AG04449 (cell line): ENCODE measurements at places on chromosomes 11 and 22.

DNA sequence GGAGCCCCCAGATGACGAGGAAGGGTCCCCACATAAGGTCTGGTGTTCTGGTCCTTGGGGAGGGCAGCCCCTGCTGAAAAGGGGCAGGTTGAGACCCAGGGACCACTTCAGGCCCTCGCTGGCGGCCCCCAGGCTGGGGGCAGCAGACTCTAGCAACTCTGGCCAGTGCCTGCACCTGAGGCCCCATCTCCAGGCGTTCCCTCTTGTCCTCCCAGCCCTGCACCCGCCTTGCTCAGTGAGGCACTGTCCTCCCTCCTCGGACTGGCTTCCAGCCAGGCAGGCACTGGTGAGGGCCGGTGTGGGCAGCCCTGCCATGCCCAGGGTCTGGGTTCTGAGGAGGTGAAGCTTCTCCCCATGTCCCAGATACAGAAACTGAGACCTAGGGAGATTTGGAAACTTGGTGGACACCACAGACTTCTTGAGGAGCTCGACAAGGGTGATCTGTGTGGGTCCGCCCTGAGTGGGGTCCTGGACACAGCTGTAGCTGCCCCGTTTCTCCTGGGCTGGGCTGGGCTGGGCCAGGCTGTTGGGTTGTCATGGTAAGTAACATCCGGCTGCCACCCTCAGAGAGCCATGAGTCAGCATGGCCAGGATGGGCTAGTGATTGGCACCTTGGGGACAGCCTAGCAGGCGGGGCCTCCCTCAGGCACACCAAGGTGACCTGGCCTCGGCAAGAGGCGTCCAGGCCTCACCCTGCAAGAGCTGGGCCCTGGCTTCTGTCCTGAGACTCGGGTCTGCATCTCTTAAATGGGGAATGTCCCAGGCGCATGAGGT, 11.1 kb upstream of the PHLDA2 start:
- no peak for DNase-seq

DNA sequence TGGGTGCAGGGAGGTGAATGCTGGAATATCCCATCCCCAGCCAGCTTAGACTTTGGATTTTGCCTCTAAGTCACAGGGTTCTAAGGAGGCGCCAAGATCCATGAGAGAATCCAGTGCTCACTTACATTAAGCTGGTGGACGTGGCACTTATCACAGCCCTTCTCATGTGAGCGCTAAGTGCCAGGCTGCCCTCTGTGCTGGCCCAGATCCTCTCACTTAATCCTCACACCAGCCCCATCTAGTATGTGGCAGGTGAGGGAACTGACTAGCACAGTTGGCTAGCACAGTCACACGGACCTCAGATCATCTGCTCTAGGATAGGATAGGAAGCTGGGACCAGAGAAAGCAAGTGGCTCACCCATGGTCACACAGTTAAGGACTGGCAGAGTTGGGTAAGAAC, 3.6 kb downstream of the HMOX1 start:
- no peak for DNase-seq

- DNase-seq: no peak
Observed at GRCh38 chr11:130765406-130765805, 150.9 kb downstream of the SNX19 start.

- DNase-seq: no peak
Observed at GRCh38 chr22:49535527-49536125, 292.0 kb downstream of the BRD1 start.

- DNase-seq: no peak
Observed at GRCh38 chr11:91222830-91223229, 1000.0 kb upstream of the CHORDC1 start.

- peak; percentile 14 for DNase-seq
Observed at GRCh38 chr22:28674121-28674563, 5.5 kb downstream of the TTC28 start.

- no peak for DNase-seq
Observed at GRCh38 chr11:57458410-57459163, 1.7 kb upstream of the RTN4RL2 start.

DNA sequence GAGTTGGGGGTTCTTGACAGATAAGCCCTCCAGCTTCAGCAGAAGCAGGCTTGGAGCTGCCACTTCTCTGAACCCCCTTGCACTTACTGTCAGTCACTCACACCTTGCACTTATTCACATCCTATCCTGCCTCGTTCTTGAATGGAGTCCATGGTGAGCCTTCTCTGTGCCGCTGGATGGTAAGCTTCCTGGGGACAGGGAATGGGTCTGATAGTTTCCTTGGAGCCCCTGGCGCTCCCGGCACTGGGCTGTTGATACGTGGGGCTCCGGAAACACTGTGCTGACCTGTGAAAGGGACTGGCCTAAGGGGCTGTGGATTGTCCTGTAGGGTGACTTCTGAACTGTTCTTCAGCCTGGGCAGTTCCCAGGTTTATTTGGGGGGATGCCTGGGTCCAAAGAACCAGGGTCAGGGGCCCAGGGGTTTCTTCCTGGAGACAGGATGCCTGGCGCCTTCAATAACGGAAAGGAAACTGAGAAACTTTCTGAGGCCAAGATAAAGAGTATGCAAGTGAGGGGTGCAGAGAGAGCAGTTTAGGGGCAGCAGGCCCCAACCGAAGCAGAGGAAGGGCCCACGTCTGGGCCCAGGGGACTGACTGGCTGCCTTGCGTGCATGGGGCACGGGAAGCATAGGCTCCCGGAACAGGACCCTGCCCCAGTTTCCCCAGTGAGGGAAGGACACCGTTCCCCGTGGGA, 709 bp upstream of the ST3GAL4 start:
- DNase-seq: no peak

GRCh38 chr11:58924230-58924629, 15.1 kb upstream of the GLYATL1 start:
- DNase-seq: no peak

- DNase-seq: no peak
Observed at GRCh38 chr11:116421529-116422185, 351.1 kb downstream of the BUD13 start.

GRCh38 chr11:75024764-75025211, 36.1 kb downstream of the NEU3 start:
- DNase-seq: no peak

GRCh38 chr11:46947399-46948077, 11.0 kb downstream of the CSTPP1 start:
- DNase-seq: no peak

GRCh38 chr22:41540365-41540764, 3.9 kb downstream of the POLR3H start:
- no peak for DNase-seq

GRCh38 chr11:109968781-109969180, 124.4 kb upstream of the ZC3H12C start:
- no peak for DNase-seq

DNA sequence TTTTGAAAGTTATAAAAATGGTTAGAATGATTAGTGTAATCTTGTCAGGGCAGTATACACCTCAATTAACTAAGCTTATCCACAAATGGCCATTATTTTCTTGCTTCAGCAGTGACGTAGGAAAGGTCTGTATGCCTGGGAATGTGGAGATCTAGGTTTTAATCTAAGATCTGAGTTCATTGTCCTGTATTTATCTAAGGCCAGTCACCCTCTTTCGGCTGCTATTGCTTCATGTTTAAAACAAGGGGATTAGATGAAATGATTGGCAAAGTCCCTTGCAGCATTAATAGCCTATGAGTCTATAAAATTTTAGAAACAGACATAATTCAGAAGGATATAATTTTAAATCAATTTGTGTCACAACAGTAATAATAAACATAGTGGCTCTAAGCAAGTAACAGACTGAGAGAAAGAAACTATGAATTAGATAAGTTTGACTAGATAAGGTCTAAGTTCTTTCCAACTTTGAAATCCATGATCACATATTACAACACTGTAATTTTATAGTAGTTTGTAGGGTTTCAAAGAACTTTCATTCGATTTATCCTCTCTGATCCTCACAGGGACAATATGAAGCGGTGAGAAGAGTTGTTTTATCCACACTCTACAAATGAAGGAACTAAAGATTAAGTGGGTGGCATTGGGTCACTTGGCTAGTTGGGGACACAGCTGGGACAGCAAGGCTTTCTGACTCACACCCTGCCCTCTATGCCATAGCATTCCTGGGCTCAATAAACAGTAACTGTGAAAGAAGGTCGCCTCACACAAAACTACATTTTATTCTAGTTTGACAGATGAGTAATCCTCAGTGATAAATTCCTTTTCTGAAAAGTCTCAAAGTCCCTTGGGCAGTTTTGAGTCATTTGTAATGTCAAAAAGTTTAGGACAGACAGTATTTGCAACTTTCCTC, 60.6 kb upstream of the RDX start:
- no peak for DNase-seq

DNA sequence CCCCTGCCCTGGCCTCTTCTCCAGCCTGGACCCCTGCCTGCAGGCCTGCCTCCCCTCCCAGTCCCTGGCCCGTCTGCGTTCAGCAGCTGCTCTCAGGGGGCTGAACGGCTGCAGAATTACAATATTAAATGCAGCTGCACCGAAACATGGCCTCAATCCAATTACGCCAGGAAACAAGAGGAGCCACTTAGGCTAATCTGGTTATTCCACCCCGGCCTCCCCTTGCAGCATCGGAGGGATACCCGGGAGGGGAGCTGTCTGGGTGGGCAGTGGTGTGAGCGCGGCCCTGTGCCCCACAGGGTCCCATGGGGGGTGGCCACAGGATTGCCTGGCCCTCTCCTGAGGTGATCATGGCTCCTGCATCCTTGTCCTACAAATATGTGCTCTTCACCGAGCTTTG, 42.6 kb downstream of the FLRT1 start:
- DNase-seq: no peak

DNA sequence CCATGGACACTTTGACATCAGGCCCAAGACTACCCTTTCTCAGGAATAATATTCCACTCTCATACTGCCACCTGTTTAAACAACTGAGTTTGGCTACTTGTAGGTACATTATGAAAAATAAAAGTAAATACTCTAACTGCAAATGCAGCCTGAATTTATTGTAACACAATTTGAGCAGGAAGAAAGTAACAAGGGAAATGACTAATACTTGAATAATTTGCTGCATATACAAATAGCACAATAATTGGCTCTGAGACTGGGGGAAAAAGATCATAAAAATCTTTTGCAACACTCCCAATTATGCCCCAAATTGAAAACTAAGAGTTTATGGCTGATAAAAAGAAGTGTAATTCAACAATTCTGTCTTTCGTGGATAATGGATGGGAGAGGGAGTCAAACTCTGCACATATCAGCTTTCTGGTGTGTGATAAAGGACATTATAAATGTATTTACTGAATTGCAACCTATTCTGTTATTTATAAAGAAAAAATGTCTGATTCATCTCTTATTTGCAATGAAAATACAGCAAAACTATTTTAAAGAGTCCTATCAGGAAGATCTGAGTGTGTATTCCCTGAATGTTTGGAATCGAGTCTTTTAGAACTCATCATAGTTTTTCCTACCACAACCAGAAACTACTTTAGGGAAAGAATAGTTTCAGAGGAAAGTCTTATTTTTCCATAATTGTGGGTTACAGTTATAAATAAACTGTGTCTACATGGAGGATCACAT, 359.0 kb downstream of the JRKL start:
- peak; percentile 9 for DNase-seq

- DNase-seq: no peak
Observed at GRCh38 chr11:10460611-10461275, 5.7 kb downstream of the AMPD3 start.

GRCh38 chr11:119483341-119483880, 60.4 kb upstream of the THY1 start:
- no peak for DNase-seq

GRCh38 chr11:119300198-119300964, 16.5 kb downstream of the MCAM start:
- DNase-seq: no peak

GRCh38 chr11:99069856-99070444, 49.2 kb downstream of the CNTN5 start:
- no peak for DNase-seq

GRCh38 chr22:31680861-31681341, 18.9 kb upstream of the PISD start:
- no peak for DNase-seq

DNA sequence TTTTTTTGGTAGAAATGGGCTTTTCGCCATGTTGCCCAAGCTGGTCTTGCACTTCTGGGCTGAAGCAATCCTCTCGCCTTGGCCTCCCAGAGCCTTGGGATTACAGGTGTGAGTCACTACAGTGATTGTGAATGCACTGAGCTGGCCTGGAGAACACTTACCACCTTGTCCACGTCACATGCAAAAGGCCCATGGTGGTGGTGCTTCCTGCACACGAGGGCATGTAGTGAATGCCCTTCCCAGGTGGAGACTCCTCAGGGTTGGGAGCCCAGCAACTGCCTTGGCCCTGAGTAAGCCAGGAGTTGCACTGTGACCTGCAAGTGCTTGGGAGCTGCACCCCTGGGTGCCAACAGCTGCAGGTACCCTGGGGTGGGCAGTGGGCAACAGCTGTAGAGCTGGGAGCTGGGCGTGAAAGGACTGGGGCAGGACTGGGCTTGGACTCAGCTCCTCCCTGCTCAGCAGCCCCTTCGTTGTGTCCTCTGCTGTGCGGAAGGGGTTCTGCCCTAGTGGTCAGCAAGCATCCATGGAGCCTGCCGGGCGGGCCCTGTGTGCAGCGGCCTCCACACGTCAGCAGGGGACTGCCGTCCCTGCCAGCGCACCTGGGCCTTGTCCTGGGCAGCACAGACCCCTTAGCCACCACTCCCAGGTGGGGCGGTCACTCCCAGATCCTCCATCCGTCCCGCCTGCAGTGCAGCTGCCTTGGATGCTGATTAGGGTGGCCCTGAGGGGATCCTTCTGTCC, 9.3 kb upstream of the ADORA2A start:
- DNase-seq: no peak
